ENCODE measurements at places on chromosomes 2 and 18.

DNA sequence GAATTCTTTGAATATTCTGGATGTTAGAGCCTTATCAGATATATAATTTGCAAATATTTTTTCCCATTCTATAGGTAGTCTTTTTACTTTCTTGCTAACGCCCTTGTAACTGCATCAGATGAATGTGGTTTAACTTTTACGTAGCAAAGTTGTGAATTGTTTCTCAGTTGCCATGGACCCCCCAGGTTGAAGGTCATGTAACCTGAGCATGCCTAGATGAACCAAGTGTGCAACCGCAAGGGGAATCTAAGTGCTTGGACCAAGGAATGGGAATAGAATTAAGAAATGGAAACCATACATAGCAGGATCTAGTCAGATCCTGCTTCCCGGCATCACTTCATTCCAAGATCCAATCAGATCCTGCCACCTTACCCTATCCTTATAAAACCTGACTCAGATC, 65.1 kb upstream of the TNP1 start:
- no peak for DNase-seq

GRCh38 chr2:71852141-71852711, 295.4 kb downstream of the CYP26B1 start:
- DNase-seq, result no peak

- peak; percentile 1 for DNase-seq
These were observed 44.8 kb downstream of the CHMP3 start for GRCh38 chr2:86518481-86518880.

GRCh38 chr2:33223856-33224255, 252.6 kb upstream of the RASGRP3 start:
- no peak for DNase-seq

DNA sequence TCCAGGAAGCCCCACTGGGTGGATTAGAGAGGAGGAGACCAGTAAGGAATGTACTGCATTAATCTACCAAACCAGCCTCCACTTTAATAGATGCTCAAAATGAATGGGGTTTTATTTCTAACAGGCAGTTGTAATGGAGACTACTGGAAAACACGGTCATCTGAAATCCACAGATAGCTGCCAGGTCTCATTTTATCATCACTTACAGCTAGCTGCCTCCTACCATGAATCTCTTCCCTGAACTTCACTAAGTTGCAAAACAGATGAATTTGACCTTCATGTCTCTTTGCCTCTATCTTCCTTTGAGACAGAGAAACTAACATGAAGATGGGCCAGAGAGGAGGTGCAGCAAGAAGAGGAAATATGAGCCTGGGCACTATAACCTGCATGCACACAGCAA, 21.9 kb downstream of the ZBTB7C start:
- no peak for DNase-seq

- no peak for DNase-seq
These were observed 46.6 kb downstream of the SMAD2 start for GRCh38 chr18:47883771-47884413.

DNA sequence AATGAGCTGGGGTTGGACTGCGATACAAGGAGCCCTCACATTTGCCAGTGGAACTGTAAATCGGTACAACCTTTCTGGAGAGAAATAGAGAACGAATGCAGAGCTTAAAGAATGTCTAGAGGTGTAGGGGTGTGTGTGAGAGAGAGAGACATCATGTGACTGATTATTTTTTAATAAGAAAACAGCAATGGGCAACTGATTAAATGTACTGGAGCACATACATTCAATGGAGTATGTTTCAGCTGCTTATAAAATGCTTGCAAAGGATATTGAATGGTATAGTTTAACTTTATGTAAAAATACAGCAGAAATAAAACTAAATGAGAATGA, 391 bp upstream of the TMEM17 start:
- no peak for DNase-seq

Measured in HFF-Myc (cell line).